ENCODE measurements at places on chromosomes 2 and 18.

GRCh38 chr2:186457908-186458307, 28.2 kb upstream of the ZC3H15 start:
- no peak for DNase-seq

- DNase-seq: no peak
Measured at GRCh38 chr2:231364961-231365810, 30.3 kb upstream of the B3GNT7 start.

- peak; percentile 24 for DNase-seq
Measured at GRCh38 chr2:65186872-65187851, 40.5 kb upstream of the ACTR2 start.

DNA sequence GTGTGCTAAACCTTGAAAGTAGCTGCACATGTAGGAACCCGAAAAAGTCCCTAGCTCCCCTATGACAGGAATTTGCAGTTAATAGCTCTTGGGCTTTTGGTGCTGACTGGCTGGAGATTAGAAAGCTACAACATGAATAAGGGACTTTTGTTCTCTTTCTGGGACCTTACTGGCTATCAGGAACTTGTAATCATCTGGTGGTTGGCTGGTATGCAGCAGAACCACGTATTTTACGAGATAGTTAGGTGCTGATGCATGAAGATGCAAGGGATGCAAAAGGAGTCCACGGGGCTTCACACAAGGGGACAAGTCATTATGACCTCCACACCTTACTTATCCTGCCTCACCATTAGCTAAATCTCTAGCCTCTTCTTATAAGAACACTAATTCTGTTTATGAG, 190.2 kb upstream of the NRXN1 start:
- DNase-seq: no peak

DNA sequence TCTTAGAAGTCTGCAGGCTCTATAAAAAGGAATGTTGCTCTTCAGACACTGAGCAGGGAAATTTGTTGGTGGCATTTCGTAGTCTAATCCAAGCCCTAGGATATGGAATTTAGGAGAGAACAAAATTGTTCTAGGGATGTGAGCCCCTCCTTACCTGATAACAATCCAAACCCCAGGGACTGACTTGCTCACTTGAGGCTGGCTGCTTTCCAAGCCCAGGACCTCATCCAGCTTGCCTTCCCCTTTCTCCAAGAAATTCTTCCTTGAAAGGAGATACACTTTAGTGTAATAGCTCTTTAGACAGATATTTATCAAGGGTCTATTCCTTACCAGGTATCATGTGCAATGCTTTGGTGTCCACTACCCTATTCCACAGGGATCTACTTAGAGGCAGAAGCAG, 279.8 kb downstream of the C1D start:
- no peak for DNase-seq

GRCh38 chr2:99607861-99608491, 118.2 kb upstream of the REV1 start:
- no peak for DNase-seq

DNA sequence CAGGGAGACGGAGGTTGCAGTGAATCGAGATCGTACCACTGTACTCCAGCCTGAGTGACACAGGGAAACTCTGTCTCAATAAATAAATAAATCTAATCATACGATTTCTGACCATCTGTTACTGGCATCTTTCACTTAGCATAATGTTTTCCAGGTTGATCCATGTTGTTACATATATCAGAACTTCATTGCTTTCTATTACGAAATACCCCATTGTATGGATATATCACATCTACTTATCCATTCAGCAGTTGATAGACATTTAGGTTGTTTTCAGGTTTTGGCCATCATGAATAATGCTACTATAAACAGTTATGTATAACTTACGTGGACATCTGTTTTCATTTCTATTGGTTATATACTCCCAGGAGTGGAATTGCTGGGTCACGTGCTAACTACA, 303.9 kb downstream of the PAX3 start:
- no peak for DNase-seq

GRCh38 chr2:235268535-235268934, 225.3 kb upstream of the AGAP1 start:
- DNase-seq: no peak

DNA sequence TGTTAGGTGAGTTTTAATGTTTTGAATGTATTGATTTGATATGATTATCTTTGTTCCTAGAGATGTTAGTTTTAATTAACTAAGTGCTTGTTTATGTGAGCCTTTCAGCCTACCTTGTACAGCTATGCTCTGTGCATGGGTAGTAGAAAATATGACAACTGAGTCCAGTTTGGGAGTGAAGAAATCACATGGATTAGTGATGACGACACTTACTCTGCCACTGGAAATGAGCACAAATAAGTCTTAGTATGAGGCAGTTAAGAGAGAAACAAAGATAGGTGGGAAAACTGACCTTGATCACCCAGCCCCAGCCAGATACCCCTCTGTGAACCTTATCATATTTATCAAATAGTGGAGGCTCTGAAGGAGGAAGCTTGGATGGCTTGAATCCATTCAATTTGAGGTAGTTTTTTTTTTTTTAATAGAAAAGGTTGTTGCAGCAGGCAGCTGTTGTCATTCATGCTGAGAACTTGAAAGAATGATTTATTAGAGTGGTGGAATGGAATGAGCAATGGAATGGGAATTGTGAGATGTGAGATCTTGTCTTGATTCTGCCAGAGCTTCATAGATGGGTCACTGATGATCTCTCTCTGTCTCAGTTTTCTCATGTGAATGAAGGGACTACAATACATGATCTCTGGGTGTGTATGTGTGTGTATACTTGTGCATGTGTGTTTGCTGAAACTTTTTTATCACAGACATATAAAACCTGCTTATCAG, 96.4 kb downstream of the MAP3K20 start:
- DNase-seq: no peak

DNA sequence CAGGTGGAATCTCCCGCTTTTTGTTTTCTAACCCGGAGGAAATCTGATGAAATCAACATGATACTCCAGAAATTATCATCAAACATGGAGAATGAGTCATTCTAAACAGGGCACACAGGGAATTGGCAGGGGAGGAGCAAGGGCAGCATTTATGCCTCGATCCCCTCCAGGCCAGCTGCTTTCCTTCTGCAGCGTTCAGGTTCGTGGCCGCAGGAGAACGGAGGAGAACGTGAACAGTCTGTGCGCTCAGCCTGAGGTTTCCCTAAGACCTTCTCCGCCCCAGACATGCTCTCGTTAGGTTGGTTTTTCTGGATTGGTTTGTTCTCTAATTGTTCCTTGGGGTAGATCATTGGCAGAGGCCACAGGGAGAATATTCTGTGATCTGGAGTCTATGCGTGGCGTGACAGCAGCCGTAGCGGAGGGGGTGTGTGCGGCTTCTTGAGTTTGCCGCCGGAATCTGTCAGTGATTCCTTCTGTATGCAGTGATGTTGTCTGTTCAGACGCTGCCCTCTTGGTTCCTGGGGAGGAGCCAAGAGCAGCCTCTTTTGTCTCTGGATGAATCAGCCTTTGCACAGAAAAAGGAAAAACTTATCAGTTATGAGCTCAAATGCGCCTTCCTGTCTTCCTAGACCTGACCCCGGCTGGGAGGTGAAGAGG, 75.9 kb downstream of the SH3BP4 start:
- DNase-seq: no peak

DNA sequence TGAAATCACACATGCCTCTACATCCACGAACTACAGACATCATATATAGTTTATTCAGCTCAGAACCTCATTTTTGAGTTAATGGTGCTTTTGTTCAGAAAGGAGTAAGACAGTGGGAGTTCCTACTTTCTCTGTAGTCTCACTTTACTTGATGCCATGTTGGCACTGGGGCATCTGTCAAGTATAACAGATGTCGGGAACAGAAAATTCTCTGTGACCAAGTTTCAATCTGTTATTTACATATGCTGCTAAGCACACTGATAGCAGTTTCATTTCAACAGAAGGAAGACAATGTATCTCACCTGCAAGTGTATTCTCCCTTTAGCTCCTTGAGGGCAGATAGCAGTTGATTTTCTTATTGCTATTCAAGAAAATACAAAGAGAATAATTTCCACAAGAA, 774.1 kb downstream of the METTL4 start:
- no peak for DNase-seq

- no peak for DNase-seq
Measured at GRCh38 chr18:23331091-23331920, 121.8 kb upstream of the RIOK3 start.

DNA sequence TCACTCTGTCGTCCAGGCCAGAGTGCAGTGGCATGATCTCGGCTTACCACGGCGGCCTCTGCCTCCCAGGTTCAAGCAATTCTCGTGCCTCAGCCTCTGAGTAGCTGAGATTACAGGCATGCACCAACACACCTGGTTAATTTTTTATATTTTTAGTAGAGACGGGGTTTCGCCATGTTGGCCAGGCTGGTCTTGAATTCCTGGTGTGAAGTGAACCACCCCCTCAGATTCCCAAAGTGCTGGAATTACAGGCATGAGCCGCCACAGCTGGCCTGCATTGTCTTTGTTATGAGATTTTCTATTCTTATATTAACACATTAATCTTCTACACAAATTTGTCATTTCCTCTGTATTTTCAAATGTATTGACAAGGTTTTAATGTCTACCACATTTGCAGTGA, 75.2 kb downstream of the SEPTIN10 start:
- no peak for DNase-seq

DNA sequence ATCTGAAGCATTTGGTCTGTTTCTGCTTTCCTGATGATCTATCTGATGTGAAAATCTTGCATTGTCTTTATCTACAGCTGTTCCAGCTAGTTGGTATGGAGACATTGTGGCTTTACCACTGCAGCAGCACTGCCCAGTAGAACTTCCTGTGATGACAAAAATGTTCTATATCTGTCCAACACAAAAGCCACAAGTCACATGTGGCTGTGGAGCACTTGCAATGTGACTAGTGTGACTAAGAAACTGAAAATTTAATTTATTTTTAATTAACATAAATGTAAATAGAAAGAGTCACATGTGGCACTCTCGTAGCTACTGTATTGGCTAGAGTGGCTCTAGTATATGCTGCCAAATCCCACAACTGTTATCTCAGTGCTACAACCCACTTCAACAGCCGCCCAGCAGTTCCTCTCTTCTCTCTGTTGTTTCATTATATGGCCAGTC, 425.7 kb downstream of the SETBP1 start:
- no peak for DNase-seq

DNA sequence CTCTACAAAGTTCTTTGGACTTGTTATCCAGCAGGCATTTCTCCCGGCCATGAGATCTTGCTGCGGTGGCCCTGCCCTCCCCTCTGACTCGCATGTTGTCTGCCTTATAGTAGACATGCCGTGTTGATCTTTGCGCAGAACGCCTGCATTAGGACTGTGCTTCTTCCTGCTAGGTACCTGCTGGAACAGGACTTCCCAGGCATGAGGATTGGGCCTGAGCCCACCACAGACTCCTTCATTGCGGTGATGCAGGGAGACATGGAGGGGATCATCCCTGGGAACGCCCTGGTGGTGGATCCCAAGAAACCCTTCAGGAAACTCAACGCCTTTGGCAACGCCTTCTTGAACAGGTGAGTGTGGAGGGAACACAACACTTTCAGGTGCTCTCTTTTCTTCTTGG, 10.1 kb downstream of the EHD3 start:
- DNase-seq: no peak

DNA sequence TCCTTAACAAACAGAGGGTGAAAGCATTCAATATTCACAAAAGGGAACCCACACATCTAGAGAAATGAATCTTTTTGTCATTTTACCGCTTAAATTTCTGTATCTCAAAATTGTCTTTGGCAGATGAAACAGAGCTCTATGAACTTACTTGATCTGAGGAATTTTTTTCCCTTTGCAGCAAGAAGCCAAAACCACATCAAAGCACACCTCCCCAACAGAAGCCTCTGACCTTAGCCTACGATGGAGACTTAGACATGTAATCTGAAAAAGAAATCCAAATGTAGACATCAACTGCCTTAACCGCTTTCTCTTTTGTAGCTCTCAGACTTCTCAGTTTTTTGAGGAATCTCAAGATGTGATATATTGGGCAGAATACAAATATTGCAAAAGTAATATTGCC, 287.9 kb upstream of the HNMT start:
- no peak for DNase-seq

GRCh38 chr18:44679056-44679913, 1.4 kb upstream of the SETBP1 start:
- no peak for DNase-seq

- DNase-seq: no peak
Measured at GRCh38 chr2:17584689-17585088, 44.2 kb downstream of the VSNL1 start.

- DNase-seq: no peak
Measured at GRCh38 chr2:44745922-44746766, 195.4 kb upstream of the SIX3 start.

DNA sequence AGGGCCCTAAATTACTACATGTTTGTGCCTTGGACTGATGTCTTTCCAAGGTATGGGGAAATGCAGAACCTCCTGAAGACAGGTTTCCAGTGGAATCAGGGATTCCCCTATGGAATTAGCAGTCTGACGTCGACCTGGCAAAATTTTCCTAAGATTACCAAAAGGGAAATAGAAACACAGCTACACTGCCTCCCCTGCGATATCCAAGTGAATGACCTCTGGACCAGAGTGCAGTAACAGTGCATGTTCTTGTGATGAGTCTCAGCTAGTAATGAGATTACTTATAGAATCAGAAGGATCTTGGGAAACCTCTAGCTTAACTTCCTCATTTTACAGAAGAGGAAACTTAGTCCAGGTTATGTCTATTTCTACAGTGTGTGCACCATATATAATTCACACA, 21.3 kb upstream of the CHST9 start:
- DNase-seq: no peak

DNA sequence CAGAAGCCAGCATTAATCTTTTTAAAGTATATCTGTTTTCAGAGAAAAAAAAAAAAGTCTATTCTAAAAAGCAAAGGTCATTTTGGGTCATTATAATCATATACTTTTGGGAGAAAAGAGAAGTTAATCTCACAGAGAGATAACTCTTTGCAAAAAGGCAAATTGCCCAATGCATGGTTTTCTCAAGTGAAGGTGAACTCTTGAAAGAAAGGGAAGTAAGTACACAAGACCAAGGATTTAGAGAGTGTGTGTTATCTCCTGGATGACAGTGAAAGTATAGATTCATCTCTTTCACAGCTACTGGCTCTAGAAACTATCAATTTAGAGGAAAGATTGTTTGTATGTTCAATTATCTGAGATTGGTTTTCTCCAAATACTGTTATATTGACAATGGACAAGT, 151.4 kb downstream of the CD8B2 start:
- DNase-seq: no peak

DNA sequence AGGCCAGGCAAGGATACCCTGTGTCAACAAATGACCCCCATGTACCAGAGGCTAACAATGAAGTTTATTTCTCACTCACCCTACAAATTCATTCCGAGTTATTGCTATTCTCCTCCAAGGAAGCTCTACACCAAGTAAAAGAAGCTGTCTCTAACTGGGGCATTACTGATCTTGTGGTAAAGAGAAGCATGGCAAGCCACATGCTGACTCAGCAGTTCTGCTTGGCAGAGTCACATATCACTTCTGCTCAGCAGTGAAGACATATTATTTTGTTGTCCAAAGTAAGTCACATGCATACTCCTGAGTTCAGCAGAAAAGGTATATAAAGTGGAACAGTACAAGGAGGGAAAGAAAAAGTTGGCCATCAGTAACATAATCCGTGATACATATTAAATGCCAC, 315.8 kb downstream of the GULP1 start:
- no peak for DNase-seq

GRCh38 chr2:160261732-160262131, 61.7 kb upstream of the ITGB6 start:
- no peak for DNase-seq

- no peak for DNase-seq
Measured at GRCh38 chr2:190599073-190599472, 49.8 kb upstream of the NAB1 start.

- DNase-seq: no peak
Measured at GRCh38 chr2:74488643-74489481, 6.0 kb downstream of the TTC31 start.
